GM12891 (cell line): ENCODE measurements at places on chromosomes 1 and 21.

DNA sequence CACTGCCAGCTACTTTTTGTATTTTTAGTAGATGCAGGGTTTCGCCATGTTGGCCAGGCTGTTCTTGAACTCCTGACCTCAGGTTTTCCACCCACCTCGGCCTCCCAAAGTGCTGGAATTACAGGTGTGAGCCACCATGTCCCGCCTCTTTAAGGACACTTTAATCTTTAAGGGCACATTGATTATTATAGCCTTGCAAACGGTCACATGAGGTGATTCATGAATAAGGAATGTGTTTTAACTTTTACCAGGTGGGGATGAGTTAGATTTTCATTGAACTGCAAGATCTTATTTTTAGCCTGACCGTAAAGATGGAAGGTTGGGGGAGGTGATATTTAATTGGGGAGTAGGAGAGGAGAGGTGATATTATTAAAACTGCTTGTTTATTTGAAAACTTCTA lies 61.9 kb downstream of the TBCE start:
- DNase-seq: no peak

GRCh38 chr1:119367432-119368124 lies 1.0 kb upstream of the HAO2 start:
- DNase-seq: peak; percentile 15

- no peak for DNase-seq
Observed at GRCh38 chr1:63758791-63759190, 15.0 kb upstream of the ROR1 start.

- DNase-seq: no peak
Observed at GRCh38 chr1:42385283-42385682, 4.7 kb downstream of the RIMKLA start.

DNA sequence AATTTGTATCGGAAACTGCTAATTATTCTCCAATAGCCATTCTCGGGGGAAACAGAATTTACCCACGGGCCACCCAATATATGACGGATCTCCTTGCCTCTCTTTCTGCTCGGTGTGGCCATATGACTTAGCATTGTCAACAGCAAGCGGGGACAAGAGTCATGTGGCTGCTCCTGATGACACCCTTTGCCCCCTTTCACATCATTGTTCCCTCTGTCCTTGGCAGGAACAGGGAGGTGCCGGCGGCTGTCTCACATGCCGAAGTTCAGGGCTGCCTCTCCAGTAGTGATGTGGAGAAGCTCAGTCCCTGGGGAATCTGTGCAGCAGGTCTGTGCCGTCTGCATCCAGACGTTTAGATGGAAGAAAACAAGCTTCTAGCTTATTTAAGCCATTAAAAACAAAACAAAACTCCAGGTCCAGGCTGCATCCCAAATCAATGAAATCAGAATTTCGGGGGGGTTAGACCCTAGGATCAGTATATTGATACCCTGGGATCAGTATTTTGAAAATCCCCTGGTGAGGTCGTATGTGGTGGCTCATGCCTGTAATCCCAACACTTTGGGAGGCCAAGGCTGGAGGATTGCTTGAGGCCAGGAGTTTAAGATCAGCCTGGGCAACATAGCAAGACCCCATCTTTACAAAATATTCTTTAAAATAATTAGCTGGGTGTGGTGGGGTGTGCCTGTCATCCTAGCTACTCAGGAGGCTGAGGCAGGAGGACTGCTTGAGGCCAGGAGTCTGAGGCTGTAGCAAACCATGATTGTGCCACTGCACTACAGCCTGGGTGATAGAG lies 10.8 kb downstream of the MYOM3 start:
- no peak for DNase-seq

- DNase-seq: no peak
Observed at GRCh38 chr1:230351514-230351913, 74.6 kb downstream of the PGBD5 start.

- no peak for DNase-seq
Observed at GRCh38 chr1:19387045-19387467, 74.9 kb downstream of the SLC66A1 start.

- no peak for DNase-seq
Observed at GRCh38 chr1:10943991-10944730, 68.3 kb upstream of the TARDBP start.

GRCh38 chr1:161740921-161741320 lies 8.7 kb upstream of the DUSP12 start:
- no peak for DNase-seq

- DNase-seq: no peak
Observed at GRCh38 chr21:15061747-15062605, 2.8 kb downstream of the NRIP1 start.

DNA sequence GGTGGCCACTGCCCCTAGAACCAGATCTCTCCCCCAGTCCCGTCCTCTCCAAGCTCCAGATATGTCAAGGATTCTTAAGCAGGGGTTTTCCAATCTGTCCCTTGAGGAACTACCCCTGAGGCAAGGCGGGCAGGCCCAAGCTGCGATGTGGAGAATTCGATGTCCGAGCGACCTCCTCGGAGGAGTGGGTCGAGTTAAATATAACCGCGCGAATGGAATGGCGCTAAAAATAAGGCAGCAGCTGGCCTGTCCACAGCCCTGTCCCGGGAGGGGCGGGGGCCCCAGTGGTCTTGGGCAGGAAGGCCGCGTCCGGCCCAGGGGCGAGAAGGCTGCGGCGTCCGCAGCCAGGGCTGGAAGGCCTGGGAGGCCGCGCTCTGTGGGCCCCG lies 5.8 kb upstream of the FOXD3 start:
- no peak for DNase-seq

- peak; percentile 59 for DNase-seq
Observed at GRCh38 chr1:27366411-27367159, at the start of gene MAP3K6. TSS of gene MAP3K6 (minus strand) at chr1:27366961. CDS start at chr1:27366597, 364 bp downstream.

GRCh38 chr1:1470626-1471388 lies 758 bp upstream of the ATAD3B start:
- DNase-seq: no peak

DNA sequence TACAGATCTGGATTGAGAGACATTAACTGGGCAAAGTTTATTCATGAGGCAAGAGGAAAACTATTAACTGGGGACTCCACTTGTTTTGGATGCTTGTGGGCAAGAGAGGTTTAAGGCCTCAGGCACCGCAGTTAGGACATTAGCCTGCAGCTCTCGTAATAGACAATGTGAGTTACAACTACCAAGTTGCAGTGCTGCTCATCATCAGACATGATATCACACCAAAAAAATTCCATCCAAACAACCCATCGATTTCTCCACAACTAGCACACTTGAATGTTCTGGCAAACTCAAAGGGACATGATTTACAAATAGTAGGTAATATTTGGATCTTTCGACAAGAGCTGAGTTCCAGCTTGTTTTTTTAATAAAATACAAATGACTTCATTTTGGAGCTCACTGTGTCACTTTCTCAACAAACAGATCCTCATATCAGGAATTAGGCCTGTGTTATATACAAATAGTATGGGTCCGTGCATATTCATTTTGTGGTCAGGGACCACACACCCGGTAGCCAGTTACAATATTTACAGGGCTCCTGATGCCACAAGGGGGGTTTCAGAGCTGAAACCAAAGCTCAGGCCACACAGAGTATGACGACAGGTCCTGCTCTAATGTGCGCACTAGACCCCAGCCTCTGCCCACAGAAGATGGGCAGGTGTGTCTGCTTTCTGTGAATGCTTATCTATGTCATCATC lies 128.0 kb downstream of the TGFBR3 start:
- DNase-seq: no peak

DNA sequence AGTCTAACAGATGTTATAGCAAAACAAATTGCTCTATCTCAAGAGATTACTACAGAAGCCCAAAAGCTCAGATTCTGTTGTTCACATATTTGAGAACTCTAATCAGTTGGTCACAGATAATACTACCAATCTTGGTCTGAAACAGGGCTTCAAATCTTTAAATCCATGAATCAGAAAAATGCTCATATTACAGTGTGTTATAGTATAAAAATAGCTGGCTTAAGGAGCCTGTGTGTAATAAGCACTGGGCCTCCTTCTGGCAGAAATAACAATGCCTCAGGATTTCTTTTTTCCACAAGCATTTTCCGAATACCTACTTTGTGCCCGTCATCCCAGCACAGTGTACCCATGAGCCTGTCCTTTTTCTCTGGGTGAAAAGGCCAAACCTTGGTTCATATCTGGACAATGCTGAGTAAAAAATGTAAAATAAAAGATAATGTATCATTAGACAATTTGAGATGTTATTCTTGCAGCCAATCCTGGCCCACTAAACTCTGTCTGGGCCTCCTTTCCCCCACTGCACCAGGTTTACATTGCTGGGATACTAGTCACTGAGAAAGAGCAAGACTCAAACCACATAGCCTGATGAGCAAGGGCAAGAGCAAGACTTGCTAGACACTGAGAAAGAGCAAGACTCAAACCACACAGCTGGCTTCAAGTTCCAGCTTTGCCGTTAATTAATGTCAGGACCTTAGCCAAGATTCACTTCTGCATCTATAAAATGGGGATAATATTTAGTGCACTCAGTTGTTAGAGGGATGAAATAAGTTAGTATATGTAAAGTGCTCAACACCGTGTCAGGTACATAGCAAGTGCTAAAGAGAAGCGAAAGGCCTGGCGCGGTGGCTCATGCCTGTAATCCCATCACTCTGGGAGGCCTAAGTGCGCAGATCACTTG lies 17.0 kb upstream of the ADAR start:
- DNase-seq: no peak

- no peak for DNase-seq
Observed at GRCh38 chr1:245690156-245690690, 535.4 kb downstream of the KIF26B start.

- no peak for DNase-seq
Observed at GRCh38 chr21:14573244-14573643, 27.1 kb upstream of the SAMSN1 start.

DNA sequence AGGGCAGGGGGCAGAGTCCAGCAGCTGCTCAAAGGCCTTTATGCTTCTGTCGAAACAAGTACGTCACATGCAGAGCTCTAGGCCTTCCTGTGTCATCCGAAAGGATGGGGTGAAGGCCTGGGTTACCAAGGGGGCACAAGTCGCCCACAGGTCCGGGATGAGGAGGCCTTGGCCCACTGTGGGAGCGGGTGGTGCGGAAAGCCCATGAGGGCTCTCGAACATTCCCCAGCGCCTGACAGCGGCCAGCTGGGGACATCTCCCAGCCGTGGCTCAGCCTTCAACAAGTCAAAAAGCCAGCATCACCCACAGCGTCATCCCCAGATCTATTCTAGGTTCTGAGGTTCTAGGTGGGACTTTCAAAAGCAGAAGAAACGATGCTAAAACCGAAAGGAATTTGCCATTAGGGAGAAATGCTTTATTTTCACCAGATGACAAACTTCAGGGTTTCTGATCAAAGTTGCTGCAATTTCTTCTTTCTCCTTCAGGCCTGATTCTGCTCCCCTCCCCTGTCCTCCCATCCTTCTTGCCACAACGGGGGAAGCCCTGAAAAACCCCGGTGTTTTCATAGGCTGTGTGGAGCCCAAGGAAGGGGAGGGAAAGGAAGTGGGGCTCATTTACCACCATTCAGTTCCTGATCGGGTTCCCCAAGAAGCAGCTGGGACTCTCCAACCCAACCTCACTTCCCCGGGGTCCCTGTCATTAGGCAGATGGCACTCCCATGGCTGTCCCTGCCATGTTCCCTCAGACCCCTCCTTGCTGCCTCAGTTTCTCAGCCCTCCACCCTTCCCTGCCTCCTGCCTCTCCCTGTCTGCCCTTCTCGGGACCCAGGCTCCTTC lies 17.6 kb downstream of the GPR137B start:
- DNase-seq: peak; percentile 52

DNA sequence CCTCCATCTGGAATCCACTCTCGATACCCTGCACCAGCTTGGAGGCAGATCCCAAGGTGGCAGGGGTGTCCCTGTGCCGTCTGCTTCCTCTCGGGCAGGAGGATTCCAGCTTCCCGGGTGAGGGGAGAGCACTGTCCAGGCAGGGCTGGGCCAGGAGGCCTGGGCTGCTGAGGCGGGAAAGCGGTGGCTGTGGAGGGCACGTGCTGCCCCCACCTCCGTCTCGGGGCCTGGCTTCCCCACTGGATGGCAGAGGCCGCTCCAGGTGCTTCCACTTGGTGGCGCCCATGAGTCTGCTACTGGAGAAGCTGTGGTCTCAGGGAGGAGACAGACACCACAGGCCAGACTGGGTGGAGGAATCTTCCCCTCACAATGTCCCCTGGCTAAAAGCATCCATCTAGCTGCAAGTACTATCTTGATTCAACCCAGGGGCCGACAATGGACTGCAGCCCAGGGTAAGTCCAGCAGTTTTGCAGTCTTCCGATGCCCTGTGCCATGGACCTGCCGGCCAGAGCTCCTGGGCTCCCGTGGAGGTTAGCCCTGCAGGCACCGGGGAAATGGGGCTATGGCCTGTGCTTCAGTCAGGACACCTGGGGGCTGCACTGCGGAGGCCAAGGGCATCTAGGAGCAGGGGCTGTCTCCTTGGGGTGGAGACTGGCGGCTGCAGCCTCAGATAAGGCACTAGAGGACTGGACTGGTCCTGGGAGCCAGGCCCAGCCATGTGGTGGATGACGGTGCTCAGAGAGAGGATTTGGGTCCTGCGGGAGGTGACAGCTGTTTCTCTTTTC lies 41.3 kb upstream of the EIF4G3 start:
- peak; percentile 45 for DNase-seq

GRCh38 chr1:63099188-63099587 lies 223.2 kb upstream of the FOXD3 start:
- no peak for DNase-seq

- DNase-seq: no peak
Observed at GRCh38 chr1:66132324-66132723, 339.6 kb downstream of the PDE4B start.

GRCh38 chr1:221760911-221761310 lies 19.0 kb upstream of the DUSP10 start:
- no peak for DNase-seq

DNA sequence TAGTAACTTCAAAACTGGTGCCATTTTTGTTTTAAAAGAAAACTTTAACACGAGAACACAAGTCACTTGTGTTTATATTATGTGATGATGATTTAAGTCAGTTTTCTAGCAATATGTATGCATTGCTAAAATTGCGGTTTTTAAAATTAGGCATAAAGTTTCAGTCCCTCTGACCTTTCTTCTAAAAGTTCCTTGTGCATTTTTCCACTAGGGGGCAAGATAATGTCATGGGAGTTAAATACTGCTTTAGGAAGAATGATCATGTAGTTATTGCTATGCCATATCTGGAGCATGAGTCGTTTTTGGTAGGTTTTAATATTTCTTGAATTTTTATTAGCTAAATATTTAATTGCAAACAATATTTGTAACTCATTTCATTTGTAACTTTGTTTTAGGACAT lies 10.7 kb downstream of the CDC7 start:
- DNase-seq: no peak

- DNase-seq: no peak
Observed at GRCh38 chr1:5481889-5482288, 510.3 kb downstream of the NPHP4 start.

- DNase-seq: no peak
Observed at GRCh38 chr1:97044159-97044760, 322.7 kb downstream of the PTBP2 start.
